Stimulated activated CD8-positive, alpha-beta memory T cell treated with anti-CD3 and anti-CD28 coated beads, Interleukin-4, amount 100 ng/mL, for 1 hour (primary cell): ENCODE measurements at places on chromosomes 2 and 18.

DNA sequence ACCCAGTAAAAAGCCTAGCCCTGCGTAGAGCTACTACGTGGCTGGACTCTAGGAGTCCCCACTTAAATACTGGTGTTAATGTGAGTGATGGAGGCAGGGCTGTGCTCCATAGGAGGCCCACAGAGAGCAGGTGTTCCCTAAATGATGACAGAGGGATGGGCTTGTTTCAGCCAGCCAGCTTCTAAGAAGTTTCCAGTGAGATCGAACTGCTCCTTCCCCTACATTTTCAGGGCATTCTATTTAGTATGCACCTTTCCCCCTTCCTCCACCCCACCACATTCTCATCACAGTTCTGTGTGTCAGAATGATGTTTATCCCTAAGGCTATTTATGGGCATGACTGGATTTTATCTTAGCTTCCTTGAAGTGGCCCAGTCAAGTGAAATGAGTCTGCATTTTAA, 213.0 kb downstream of the TRIB2 start:
- DNase-seq: no peak

DNA sequence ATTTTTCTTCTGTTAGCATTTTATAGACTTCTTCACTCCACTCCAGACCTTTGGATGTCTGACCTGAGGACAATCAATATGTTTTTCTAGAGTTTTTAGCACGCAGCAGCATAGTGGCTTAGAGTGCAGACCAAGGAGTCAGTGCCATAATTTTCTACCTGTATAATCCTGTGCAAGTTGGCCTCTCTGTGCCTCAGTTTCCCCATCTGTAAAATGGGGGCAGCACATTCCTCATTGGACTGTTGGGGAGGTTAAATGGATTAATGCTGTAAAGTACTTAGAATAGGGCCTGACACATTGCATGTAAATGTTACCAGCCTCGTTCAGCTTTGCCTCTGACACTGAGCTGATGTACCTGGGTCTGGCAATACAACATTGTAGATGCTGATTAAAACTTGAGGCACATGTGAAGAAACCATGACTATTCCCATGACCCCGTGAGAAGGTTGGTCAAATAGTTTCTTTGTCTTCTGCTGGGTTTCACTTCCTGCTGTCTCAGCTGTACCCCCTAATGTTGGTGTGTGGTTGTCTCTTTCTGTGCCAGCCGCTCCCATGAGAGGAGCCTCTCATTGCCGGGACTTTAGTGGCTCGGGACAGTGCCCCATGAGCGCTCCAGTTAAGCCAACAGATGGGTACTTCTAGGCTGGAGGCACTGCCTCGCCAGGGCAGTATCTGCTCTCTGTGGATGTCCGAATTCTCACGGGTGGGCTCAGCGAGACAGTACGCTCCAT, 125.3 kb downstream of the SH3RF3 start:
- DNase-seq: no peak

GRCh38 chr2:143698352-143698751, 569.1 kb downstream of the ARHGAP15 start:
- DNase-seq: no peak

DNA sequence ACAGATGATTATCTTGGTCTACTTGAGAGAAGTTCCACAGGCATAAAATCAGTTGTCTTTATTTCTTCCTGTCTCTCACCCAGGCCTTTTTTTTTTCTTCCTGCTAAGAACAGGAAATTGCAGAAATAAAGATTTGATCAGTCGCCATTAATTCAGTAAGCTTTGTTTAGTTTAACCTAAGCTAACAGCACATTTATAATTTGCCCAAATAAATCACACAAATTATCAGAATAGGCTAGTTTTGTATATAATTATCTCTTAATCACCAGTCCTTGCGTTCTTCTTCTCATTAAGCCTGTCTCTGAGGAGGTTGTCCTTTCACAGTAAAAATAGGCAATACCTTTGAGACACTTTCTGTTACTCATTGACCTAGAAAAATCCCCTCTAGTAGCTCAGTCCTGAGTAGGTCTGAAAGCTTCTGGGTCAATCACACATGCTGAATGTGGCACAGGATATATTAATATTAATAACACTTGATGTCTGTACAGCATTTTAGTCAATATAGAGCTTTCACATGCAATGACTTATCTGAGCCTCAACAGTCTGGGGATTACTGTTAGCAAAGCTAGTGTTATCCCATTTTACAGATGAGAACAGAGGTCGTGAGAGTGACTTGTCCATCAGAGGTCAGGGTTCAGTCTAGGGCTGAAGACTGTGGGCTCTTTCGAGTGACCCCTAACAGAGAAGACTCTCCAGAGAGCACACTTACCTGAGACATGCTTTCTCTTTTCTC, 11.2 kb upstream of the STK17B start:
- no peak for DNase-seq

DNA sequence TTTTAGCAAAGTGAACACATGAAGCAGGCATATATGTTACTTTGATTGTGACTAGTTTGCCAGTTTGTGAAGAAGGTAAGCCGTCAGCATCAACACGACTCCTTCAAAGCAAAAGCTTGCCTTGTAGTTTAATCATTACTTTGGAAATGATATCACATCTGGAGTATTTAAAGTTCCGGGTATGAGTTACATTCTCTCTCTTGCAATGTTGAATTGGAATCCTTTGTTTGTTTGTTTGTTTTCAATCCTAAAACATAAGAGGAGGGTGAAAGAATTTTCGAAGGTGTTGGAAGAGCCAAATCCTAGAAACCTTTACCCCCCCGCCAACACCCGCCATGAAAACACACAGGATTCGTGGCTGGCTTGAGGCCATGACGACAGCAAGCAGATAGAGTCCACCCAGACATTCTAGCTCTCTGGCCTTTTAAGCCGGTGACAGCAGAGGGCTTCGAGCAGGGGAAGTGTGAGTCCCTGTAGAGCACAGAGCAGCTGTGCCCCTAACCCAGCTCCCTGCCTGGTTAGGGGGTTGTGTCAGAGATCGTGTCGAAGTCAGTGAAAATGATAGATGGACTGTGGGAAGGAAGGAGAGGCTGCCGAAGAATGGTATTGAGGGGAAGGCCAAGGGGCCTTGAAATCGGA, 103.8 kb upstream of the SMIM21 start:
- DNase-seq: no peak

GRCh38 chr2:181038796-181039195, 58.4 kb downstream of the UBE2E3 start:
- DNase-seq: no peak

- no peak for DNase-seq
Observed at GRCh38 chr2:52934323-52934898, 833.2 kb upstream of the CHAC2 start.

- no peak for DNase-seq
Observed at GRCh38 chr2:219912491-219912921, 285.1 kb downstream of the SLC4A3 start.

DNA sequence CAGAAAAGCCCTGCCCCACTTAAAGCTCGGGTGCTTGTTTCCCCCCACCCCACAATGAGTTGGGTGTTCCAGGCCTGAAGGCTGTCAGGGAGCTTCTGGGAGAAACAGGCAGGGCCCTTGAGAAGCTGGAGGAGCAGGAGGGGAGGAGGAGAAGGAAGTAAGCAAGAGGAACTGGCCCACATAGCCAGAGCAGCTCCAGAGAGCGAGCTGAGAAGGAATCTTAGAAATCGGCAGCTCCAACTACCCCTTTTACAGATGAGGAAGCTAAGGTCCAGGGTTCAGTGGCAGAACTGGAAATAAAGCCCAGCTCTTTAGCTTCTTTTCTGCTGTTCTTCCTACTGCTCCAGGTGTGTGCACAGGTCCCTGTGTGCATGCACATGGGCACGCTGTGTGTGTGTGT, 12.7 kb upstream of the KCNK3 start:
- DNase-seq: no peak

DNA sequence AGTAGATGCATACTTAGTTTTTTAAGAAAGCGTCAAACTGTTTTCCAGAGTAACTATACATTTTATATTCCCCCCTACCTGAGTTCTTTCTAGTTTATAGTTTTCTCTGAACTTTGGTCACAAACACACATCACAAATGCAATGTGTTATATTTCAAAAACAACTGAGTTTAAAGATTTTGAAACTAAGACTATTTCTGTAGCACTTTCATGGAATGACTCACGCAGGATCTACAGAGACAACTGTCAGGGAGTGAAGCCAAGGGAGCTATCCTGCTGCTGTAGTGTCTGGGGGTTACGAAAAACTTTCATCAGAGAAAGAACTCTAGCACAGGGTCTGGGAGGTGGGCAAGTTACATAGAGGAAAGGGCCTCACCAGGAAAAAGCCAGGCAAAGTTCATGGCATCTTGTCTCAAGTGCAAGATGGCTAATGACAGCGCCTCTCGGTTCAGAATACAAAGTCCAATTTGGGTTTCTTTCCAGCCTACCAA, 66.8 kb downstream of the UXS1 start:
- DNase-seq: no peak

GRCh38 chr18:2441544-2441943, 129.8 kb downstream of the METTL4 start:
- DNase-seq: no peak

GRCh38 chr2:217789003-217789735, 213.6 kb downstream of the TNS1 start:
- peak; percentile 45 for DNase-seq

GRCh38 chr2:37555457-37555856, 116.0 kb downstream of the CDC42EP3 start:
- DNase-seq: no peak

- DNase-seq: no peak
Observed at GRCh38 chr2:151728804-151729414, 5.4 kb downstream of the NEB start.

DNA sequence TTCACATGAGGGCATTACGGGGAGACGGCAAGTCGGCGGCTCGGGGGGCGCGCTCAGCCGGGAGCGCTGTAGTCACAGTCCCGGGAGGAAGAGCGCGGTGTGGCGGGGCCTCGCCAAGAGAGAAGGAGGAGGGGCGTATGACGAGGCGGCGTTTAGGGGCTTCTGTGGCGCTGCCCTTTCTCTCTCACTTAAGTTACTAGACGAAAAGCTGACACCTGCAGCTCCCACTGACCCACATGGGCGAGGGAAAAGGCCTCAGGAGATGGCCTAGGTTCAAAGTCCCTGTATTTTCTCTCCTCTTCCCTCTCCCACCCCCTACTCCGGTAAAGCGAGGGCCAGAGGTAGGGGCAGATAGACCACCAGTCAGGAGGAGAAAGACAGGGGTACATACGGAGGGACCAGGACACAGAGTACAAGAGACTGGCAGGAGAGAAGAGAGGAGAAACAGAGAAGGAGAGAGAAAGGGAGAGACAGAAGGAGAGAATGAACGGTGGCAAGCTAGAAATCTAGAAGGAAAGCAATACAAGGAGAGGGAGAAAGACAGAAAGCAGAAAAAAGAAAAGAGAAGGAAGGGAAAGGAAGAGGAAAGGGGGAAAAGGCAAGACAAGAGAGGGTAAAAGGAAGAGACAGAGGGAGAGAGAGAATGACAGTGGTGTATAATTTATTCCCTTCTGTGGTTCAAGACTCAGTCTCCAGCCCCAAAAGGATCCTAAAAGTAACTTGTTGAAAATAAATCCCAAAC, 3.8 kb downstream of the SIX2 start:
- DNase-seq: no peak

DNA sequence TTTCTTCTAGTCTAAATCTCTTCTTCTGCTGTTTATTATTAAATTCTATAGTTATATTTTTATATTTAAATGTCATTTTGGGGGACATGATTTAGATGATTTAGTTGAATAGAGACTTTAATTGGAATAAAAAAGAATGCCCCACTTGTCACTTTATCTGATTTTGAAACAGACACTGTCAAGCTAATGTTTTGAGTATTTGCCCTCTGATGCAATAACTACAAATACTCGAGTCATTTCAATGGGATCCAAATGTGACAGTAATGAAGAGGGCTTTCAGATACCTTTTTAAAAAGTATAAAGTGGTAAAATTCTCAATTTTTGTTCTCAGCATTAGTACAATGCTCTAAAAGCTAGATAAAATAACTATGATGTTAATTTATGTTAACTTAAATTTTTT, 257.3 kb upstream of the SESTD1 start:
- DNase-seq: no peak
